NCI-H1694 treated with DMSO at 0.1 percent for 48 hours (cell line): ENCODE measurements at places on chromosomes 5 and 9.

GRCh38 chr9:23563517-23563916 lies 262.5 kb downstream of the ELAVL2 start:
- no peak for DNase-seq

DNA sequence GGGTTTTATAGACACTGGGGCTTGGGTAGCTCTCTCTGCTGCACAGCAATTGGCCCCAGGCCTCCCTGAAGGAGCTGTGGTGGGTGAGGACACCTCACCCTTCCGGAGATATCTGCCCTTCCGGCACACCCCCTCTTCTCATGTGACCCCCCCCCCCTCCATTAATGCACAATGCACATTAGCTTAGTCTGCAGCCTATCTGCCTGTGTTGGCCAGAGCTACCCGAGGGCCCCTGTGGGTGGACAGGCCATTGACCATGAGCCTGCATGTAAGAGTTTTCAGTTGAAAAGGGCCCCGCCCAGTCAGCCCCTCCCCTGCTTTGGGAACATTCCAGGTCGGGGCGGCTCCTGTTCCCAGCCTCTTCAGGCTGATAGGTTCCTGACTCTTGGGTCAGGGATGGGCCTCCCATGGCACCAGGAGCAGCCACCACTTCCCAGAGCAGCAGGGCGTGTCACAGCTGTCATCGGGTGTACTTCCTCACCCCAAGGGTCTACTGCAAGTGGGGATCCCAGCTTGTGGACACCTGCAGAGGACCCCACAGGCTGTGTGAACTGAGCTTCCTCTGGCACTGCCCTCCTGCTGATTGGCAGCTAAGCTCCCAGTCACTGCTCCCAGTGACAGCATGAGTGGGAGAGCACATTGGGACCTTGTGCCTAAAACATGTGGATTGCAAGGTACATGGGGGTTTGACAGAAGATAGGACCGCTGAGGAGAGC lies 17.8 kb downstream of the PHF2 start:
- no peak for DNase-seq

DNA sequence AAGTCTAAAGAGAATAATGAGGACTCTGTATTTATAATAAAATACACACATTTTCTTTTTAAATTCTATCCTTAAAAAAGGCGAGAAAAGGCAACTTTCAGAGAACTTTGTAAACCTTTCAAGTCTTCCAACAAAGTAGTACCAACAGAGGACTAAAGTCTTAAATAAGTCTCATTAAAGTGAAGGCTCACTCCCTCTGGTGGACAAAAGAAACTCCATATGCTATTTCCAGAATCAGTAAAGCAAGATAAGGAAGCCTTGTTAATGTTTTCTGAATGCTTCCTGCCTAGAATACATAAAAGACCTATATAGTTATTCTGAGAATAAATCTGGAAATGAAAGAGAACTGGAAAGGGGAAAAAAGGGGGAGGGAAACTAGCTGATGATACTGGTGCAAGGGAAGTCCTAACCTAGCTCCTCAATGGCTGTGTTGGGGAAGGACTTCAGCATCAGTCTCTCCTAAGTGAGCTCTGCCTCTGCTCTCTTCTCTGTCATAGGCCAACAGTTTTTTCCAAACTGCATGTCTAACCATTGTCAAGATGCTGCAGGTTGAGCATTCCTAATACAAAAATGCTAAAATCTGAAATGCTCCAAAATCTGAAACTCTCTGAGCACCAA lies 7.2 kb downstream of the HMGCS1 start:
- peak; percentile 60 for DNase-seq

DNA sequence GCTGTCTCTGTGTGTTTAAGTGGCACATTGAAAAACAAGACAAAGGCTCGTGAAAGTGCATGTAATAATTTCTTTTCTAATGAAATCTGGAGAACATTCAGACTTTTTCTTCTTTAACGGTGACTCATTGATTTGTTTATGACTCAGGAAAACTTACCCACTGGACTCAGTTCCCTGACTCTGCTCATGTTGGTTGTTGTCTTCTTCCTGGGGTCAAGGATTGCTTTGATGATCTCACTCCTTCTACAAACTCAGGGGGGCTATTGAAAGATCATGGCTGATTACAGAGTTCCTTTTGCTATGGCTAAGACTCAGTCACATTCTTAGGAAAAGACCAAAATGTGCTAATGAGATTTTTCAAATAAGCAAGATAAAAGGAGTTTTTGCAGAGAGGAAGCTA lies 141.1 kb upstream of the DAP start:
- DNase-seq: no peak

- peak; percentile 25 for DNase-seq
Observed at GRCh38 chr5:134738963-134739661, 764 bp downstream of the CAMLG start.

GRCh38 chr5:156677963-156678362 lies 172.1 kb upstream of the PPP1R2B start:
- no peak for DNase-seq

DNA sequence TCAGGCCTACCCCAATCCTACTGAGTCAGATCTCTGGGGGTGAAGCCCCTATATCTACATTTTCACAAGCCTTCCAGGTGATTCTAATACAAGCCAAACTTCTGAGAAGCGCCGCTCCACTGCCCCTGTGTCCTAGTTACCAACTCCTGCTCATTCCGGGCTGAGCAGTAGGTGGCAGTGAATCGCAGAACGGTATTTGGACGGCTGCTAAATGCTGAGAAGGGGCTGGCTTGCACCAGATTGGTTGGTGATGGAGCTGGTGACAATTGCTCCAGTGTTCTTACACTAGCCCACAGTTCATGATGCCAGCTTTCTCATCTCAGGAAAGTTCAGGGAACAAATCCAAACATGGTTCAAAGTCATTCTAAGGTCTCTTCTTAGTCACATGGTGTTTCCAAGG lies 31.1 kb upstream of the FGF1 start:
- peak; percentile 47 for DNase-seq

- DNase-seq: no peak
Observed at GRCh38 chr9:131272212-131272611, 4.1 kb downstream of the FAM78A start.

DNA sequence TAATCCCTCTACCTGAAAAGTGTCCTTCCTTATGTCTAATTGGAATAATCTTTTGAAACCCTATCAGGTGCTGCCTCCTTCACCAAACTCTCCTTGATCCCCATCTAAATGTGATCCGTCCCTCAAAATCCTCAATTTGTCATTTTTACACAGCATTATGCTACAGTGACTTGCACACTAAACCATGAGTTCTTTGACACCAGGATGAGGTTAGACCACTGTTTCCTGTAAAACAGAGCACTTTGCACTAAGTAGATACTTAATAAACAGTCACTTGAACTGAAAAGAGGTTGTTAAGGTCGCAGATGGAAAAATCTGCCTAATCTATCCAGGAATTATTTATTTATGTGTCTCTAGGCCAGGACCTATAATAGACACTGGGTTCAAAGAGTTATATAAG lies 44.2 kb upstream of the TLX3 start:
- DNase-seq: no peak

- no peak for DNase-seq
Observed at GRCh38 chr9:87810679-87811178, 71.9 kb upstream of the SPATA31E1 start.

- peak; percentile 62 for DNase-seq
Observed at GRCh38 chr9:97564291-97565175, 63.1 kb downstream of the TMOD1 start.

DNA sequence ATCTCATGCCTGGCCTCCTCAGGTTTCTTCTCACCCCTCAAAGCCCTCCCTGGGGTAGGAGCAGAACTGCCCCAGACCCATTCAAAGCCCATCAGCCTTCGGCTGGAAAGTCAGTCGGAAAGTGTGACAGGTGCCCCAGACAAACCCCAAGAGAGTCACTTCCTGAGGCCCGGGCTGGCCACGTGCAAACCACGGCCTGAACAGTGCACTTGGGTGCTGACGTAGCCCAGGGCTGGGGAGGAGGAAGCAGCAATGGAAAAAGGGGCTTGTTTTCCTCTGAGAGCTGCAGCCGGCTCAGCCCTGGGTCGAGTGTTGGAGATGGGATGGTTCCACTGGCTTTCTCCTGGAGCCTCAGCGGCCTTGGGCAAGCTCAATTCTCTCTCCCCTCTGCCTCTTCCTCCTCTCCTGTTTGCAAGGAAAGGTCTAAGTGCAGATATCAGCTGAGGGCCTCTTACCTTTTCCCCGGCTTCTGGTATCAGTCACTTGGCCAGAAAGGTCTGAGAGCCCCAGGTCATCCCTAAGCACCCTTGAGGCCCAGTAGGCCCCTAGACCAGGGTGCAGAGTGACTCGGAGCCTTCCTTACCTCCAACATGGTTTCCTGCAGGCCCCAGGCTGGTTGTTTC lies 5.9 kb upstream of the EGR1 start:
- no peak for DNase-seq

DNA sequence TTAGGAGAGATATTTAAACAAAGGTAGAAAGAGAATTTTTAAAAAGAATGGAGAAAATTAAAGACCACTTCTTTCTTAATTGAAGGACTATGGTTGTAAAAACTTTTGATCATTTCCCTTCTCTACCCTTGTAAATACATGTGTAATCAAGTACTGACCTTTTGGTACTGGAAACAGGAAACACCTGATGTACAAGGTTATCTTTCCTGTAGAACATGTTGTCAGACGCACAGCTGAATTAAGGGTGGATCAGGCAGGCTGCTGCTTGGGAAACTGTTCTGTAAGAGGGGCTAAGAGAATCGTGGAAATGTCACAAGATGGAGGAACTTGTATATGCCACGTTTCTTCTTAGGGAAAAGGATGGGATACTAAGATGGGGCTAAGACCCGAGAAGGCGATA lies 341.6 kb downstream of the ZNF608 start:
- DNase-seq: no peak

GRCh38 chr9:83996126-83996525 lies 15.5 kb downstream of the RMI1 start:
- DNase-seq: no peak

DNA sequence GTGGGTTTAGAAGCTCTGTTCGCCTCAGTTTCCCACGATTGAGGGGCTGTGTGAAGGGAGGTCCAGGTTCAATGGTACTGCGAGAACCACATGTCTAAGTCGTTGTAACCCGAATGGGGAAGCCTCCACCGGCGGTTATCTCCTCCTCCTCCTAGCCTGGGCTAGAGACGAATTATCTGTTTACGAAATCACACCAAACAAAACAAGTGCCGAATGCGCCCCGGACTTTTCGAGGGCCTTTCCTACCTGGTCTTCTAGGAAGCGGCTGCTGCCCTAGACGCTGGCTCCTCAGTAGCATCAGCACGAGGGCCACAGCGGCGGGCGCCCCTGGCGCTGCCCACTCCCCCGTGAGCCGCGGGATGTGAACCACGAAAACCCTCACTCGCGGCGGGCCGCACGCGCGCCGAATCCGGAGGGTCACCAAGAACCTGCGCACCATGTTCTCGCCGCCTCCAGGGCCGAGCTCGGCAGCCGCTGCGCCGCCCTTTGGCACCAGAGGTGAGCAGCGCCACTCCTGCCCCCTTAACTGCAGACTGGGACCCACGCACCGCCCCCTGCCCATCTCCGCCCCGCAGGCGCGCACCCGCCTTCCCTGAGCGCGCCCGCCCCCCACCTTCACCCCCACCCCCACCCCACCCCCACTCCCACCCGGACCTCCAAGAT lies at the start of gene CDKN2A:
CDKN2A (minus strand) TSS at position 500 of the 663 bp plus-strand sequence.
- DNase-seq: peak; percentile 86
